ENCODE measurements at places on chromosomes 4 and X.

- DNase-seq = no peak
Measured at GRCh38 chr4:158018221-158018830, 154.5 kb downstream of the GASK1B start.

GRCh38 chr4:87657525-87657924, 7.4 kb downstream of the DMP1 start:
- DNase-seq = no peak

DNA sequence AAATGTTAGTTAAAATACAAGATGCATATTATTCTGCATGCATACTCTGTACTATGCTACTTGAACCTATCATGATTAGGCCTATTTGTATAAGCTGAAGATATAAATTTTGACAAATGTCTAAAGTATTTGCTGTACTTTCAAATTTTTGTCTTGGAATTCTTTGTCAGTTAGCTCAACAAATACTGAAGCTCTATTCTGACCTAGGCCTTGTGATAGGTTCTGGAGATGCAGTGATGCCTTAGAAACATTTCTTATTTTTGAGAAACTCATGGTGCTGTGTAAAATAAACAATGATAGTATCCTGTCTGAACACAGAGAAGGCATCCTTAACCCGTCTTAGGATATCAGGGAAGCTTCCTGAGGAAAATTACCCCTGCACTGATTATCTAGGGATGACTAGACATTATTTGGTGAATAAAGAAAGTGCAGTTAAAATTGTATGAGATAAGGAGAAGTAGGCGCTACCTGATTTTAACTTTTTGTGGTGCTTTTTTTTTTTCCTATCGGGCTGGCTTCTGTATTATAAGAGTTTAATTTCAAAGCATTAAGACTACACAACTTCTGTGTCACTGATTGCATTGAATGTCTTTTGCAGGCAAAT, 43.4 kb downstream of the MOB1B start:
- DNase-seq = no peak

GRCh38 chr4:7676398-7676922, 241.7 kb upstream of the PSAPL1 start:
- DNase-seq = no peak

DNA sequence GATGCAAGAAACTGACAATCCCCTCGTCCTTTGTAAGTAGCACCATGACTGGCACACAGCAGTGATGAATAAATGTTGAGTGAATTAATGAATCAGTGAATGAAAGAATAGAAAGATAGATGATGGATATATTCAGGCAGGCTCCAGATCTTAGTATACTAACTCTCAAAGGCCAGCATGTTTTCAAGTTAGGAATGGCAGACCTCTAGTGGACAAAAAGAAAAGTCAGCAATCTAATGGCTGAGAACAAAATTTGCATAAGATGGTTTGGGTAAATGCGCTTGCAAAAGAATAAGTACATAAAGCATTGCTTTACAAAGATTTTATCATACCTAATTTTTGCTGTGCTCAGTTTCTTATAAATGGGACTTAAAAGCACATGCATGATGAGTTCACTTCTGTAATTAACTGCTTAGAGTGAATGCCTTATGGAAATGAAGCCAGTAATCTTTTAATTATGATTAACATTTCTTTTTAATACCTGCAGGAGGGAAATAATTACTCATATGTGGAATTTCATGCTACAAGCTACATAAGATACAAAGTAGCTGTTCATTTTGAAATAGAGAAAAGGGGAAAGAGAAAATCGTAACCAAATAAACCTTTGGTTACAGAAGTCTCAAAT, 126.9 kb upstream of the GPRIN3 start:
- DNase-seq = no peak

GRCh38 chr4:148015058-148015457, 283.2 kb downstream of the ARHGAP10 start:
- no peak for DNase-seq

- no peak for DNase-seq
Measured at GRCh38 chrX:119684916-119685224, 8.1 kb downstream of the SEPTIN6 start.

GRCh38 chr4:180973894-180974293, 1269.3 kb upstream of the TENM3 start:
- no peak for DNase-seq

- DNase-seq = no peak
Measured at GRCh38 chr4:121093261-121093660, 20.9 kb upstream of the NDNF start.

DNA sequence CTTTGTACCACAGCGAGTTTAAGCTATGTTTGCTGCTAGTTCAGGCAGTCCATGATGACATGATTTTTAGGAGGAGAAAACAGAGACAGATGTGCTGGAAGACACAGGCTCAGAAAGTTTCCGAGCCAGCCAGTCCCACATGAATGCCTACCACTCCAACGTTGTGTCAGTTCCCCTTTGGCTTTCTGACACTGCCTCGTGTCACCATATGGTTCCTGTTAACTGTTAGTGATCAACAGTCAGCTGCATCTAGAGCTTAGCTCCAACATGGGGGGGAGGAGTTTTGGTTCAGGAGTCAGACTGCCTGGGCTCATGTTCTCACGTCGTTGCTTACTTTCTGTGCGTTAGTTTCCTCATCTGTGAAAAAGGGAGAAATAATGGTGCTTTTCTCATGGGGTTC, 343.7 kb downstream of the MID1IP1 start:
- DNase-seq = no peak

GRCh38 chr4:121951521-121952110, at the start of gene TRPC3:
Gene TRPC3, minus strand, starts transcription at chr4:121952060. Its CDS starts 380 bp downstream, at chr4:121951680.
- DNase-seq = peak; percentile 2

DNA sequence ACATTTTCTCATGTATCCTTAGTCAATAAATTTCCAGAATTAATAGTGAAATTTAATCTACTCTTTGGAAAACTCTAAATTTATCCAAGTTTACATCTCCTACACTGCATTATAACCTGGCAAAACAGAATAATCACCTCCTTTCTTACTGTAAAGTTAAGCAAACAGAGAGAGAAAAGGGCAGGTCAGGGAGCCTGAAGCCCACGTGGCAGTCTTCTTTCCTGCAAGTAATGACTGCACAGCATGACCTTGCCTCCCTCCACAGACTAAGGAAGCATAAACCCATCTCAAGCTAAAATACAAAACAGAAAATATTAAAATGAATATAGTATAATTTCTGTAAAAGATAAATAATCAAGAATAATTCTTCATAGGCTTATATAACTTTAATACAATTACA, 1153.0 kb downstream of the C4orf33 start:
- no peak for DNase-seq

DNA sequence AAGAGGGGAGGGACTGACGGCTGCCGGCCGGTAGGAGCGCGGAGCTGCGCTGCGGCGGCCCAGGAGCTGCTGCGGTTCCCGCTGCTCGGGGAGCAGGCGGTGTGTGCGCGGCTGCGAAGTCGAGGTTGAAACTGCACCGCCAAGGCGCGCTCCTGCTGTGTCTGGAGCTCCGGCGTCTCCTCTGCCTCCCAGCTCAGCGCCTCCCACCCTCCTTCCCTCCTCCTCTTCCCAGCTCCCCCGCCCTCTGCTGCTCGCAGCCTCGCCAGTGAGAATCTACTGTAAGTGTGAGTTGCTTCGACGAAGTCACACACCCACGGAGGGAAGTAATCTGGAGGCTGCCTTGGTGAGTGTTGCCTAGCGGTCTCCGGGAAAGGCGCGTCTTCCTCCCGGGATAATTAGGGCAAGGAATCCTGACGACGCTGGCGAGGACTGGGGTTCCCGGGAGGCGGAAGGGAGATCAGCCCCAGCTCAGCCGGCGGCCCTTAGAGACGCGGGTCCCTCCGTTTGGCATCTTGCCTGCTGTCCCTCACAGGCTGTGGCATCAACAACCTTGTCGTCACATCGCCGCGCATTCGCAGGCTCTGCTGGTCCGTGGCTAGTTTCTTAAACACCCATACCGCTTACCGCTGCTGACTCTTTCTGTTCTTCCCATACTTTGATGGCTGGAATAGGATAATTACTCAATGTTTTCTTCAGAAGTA, at the start of gene EPHA5:
TSS of gene EPHA5 (minus strand) at position 159 of the 701 bp plus-strand sequence. CDS start 747 bp downstream, outside the sequence.
- DNase-seq = peak; percentile 70

DNA sequence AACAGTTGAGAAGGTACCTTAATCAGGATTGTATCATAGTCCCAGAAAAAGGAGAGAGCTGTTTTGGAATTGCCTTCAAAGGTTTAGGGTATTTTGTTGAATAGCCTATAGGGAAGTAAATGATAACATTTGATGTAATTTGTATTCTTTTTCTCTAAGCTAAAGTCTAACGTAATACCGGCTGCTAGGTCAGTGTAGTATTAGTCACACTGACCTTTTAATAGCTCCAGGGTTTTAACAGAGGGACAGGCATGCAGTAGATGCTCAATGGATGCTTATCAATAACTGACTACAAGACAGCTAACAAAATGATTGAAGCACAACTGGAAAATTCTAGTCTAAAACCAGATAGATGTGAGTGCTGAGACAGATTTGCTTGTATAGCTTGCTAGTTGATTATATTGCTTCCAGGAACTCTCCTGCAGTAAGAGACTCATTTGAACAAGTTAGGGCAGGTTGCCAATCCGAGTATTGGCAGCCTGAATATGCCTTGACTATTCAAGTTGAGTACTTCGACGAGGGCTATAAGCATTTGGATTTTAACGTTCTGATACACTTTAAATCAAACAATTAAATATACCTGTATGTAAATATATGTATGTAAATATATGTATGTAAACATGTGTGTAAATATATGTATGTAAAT, 16.5 kb upstream of the PNPLA4 start:
- no peak for DNase-seq

- DNase-seq = peak; percentile 85
Measured at GRCh38 chrX:40580537-40581335, at the start of gene ATP6AP2. Gene ATP6AP2, plus strand, starts transcription at chrX:40580970. Its CDS starts 96 bp downstream, at chrX:40581066.

- no peak for DNase-seq
Measured at GRCh38 chr4:173002830-173003561, 165.6 kb upstream of the GALNT7 start.

- DNase-seq = no peak
Measured at GRCh38 chr4:113971706-113972360, 7.6 kb downstream of the ARSJ start.

- no peak for DNase-seq
Measured at GRCh38 chrX:150873616-150874015, 24.9 kb downstream of the CD99L2 start.

- DNase-seq = no peak
Measured at GRCh38 chr4:5774416-5775036, 63.5 kb downstream of the EVC start.

DNA sequence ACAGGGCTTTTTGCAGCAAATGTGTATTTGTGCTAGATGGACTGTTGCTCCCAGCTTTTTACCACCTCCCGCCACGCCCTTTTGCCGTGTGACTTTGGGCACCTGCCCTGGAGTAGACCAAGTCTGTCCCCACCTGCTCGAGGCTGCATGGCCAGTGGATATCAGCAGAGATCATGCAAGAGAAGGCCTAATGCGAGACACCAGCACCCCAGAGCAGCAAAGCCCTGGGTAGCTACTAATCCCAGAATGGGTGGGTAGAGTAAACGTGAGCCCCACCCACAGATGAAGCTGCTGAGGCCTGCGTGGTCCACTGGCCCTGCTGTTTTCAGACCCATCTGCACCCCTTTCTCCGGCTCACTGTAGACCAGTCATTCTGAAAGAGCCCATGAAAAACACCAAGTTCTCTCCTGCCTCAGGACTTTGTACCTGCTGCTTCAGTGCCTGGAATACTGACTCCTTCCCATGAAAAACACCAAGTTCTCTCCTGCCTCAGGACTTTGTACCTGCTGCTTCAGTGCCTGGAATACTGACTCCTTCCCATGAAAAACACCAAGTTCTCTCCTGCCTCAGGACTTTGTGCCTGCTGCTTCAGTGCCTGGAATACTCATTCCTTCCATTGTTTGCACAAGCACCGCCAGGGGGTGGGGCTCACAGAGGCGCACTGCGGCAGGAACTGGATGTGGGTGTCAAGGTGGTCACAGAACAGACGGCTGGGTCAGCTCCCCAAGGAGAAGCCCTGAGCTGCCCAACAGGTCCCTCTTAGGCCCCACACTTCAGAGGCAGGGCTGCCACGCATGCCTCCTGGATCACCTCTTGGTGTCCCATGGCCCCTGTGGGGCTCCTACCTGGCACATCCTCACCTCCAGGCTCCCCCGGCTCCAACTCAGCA, 5.1 kb upstream of the TNIP2 start:
- no peak for DNase-seq

GRCh38 chr4:138452826-138453225, 210.7 kb upstream of the SLC7A11 start:
- DNase-seq = no peak

GRCh38 chr4:148962539-148963290, 520.5 kb upstream of the NR3C2 start:
- DNase-seq = no peak

- no peak for DNase-seq
Measured at GRCh38 chrX:84322083-84322827, 134.3 kb upstream of the RPS6KA6 start.

DNA sequence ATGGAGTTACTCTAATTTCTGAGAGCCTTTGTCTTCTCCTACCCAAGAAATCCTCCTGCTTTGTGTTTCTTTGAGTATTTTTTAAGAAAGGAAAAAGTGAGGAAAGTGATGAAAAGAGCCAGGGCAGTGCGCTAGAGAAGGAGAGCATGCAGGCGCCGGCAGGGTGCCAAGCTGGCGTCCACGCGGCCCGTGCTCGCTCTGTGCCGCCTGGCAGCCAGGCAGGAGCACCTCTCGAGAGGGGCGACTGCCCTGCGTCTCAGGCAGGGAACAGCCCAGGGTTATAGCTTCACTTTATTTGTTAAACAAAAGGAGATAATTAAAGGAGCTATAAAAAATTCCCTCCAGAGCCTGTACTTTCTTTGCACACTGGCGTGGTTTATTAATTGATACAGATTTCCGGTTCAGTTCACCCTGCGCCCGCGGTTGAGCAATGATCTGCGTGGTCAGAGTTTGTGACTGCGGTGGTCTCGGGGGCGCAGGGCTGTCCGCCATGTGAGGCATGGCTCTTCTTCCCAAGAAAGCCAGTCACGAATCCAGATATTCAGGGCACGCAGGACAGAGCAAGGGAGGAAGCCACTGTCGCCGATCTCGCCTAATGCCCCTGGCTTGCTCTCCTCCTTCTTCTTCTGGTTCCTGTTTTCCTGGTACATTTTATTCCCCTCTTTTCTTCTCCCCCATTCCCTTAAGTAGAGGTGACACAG, 110.8 kb upstream of the PAQR3 start:
- no peak for DNase-seq

DNA sequence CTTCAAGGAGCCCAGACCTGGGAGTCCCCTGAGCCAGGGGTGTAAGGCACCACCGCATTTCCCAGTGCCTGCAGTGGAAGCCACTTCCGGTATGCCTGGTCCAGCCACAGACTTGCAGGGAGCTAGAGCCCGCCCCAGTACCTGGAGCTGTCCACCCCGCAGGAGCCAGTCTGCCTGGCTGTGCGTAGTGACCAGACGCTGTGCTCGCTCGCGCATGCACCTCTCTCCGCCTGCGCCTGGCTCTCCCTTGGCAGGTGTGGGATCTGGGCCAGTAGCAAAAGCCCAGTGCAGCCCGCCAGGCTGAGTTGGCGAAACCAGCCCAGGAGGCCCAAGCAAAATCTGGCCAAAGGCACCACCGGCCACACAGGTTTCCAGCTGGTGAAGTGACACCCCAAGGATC, 973.7 kb upstream of the AGA start:
- no peak for DNase-seq

GRCh38 chr4:38177641-38178391, 217.6 kb downstream of the PTTG2 start:
- no peak for DNase-seq

All from C1 segment of cervical spinal cord (tissue), 14 donors.